ENCODE measurements at places on chromosomes 5 and 9. TPM values are rescaled to one million over a fixed set of nuclear protein-coding genes. Genes with fewer than 3 reads are reported as not detected.

DNA sequence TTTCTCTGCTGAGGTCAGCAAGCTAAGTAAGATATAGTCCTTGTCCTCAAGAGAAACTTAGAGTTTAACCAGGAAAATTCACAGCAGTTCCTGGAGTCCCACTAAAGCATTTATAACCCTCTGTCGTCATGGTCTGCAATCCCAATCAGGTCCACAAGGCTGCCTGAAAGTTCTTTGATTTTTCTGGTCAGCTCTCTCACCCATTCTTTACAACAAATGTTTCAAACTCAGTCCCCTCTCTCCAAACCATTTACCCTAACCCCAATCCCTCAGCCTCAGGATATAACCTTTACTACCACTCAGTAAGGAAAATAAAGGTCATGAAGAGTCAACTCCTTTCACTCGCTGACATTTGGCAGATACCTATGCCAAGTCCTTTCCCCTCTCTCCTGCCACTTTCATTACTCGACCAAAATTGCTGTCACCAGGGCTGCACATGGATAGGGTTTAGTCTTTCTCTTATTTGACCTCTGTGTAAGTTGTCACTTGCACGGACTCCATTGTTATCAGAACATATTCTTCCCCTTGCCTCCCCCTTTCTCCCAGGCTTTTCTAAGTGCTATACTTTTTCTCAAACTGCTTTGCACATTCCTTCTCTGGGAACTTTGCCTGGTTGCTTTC is 936.6 kb downstream of the NR2F1-AS1 start:
- no peak for DNase-seq

DNA sequence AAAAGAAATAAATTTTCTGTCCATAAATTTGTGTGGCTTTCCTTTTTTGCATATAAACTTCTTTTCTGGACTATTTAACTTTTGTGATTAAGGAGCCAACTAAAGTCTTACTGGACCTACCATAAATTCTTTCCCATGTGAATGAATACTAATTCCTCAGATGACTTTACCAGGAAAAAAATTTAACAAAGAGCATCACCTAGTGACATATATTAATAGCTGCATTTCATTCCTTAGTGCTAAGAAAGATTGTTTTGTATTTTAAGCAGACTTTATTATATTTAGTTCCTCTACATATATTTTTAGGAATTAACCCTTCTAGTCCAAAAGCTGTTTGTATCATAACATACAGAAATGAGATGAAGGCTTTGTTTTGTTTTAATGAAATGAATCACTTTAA is 64.4 kb downstream of the C9orf85 start:
- no peak for DNase-seq

- no peak for DNase-seq
Observed at GRCh38 chr9:120136696-120137095, 443.3 kb downstream of the CDK5RAP2 start.

GRCh38 chr5:68431601-68432337 is 216.2 kb downstream of the PIK3R1 start:
- DNase-seq = no peak

GRCh38 chr9:131697908-131698617 is 41.8 kb downstream of the RAPGEF1 start:
- no peak for DNase-seq

GRCh38 chr9:124006448-124007361 is 4.9 kb upstream of the LHX2 start:
- DNase-seq = no peak

GRCh38 chr5:101687349-101687985 is 608.6 kb downstream of the SLCO4C1 start:
- no peak for DNase-seq

DNA sequence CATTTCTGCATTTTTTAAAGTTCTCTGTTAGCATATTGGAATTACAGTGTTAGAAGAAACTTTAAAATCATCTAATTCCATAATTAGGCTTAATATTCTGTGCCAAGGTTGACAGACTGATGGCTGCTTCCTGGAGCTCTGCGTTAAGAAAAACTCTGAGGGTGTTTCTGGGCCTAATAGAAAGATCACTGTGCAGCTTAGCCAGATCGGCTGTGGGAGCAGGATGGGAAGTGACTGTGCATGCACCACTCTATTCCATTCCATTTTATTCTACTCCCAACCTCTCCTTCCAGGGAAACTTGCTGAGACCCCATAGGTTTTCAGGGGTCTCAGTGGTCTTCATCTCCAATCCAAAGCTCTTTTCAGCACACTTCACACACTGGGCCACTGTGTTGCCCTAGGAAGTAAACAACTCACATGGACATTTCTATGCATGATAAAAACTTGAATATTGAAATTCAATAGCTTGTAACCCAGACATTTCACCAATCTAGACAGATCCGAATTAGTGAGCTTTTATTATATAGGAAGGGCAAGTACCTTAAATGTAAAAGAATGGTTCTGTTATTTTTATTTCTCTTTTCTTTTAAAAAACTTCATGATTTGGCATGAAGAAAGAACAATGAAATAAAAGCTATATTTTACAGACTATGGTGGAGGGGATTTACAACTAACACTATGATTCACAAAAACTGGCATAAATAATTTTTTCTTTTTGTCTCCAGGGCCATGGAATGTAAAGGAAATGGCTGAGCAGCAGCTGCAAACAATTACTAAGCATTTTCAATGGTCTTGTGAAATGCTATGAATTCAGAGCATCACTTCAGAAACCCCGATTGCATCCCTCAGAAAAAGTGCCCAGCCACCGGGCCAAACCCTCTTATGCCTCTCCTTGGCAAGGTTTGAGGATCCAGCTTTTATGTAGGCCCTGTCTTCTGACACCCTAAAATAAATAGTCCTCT is 51.4 kb upstream of the DAB2 start:
- no peak for DNase-seq

- peak; percentile 100 for DNase-seq
Observed at GRCh38 chr9:79571309-79572031, at the start of gene TLE4. Gene TLE4, plus strand, starts transcription at chr9:79571965. Its CDS starts 826 bp downstream, at chr9:79572791.

GRCh38 chr5:142032747-142033631 is 20.2 kb upstream of the GNPDA1 start:
- DNase-seq = no peak

GRCh38 chr9:75591972-75592371 is 298.5 kb upstream of the PCSK5 start:
- no peak for DNase-seq

DNA sequence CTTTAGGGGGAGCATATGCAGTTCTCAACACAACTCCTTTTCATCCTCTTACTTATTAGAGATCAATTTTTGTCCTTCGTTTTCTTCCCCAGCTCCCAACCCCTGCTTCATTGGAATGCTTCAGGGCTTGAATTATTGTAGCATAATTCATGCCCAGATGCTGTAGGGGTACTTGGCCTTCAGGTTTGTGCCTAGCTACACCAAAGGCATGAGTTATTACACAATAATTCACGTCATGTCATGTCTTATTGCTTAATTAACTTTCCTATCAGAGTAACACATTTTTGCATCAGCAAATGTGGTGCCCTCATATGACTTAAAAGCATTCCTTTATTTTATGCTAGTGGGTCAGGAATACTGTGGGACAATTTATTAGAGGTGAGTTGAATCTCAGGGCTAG is 507.2 kb downstream of the NFIB start:
- DNase-seq = no peak

GRCh38 chr5:140565780-140566095 is 1.1 kb downstream of the SLC35A4 start:
- no peak for DNase-seq

DNA sequence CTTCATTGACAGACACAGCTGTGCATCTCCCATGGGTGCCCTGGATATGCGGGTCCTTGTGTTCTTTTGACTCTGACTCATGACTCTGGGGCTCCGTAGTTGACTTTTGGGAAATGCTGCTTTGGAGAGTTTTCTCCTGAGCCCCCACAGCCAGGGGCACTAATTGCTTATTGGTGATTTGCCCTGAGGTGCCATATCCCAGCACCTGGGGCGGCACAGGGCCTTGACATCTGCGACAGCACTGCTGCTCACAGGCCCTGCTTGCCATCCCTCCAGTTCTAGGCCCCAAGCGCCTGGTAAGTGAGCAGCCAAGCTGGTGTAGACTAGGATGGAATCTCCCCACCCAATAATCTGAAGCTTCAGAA is 75.1 kb downstream of the AMBP start:
- DNase-seq = peak; percentile 6

- no peak for DNase-seq
Observed at GRCh38 chr5:154858972-154859871, 795 bp downstream of the CNOT8 start.

DNA sequence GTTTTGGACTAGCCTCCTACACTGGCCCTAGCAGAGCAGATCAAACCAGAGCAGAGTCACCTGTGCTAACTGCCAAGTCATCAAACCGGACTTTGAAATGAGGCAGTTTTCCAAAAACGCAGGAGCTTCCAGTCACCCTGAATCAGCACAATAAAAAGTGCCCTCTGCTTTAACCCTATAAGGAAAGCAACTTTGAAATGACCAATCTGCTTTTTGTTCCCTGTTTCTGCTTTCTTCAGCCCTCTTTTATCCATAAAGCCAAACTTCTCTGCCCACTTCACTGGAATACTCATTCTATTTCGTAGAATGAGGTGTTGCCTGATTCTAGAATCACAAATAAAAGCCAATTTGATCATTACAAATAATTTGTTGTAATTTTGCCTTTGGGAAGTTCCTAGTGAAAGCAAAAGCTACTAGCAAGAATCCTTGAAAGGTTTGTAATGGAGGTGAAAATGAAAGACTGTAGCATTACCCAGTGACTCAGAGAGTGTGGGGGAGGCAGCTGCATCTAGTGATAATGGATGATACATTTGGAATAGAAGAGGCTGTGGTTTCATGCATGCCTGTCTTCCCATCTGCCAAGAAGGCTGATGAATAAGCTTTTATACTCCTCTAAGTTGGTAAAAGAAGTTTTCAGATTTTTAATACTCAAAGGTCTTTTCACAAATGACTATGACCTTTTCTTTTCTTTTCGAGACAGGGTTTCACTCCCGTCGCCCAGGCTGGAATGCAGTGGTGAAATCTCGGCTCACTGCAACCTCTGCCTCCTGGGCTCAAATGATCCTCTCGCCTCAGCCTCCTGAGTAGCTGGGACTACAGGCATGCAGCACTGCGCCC is 14.9 kb downstream of the SPAAR start:
- no peak for DNase-seq

DNA sequence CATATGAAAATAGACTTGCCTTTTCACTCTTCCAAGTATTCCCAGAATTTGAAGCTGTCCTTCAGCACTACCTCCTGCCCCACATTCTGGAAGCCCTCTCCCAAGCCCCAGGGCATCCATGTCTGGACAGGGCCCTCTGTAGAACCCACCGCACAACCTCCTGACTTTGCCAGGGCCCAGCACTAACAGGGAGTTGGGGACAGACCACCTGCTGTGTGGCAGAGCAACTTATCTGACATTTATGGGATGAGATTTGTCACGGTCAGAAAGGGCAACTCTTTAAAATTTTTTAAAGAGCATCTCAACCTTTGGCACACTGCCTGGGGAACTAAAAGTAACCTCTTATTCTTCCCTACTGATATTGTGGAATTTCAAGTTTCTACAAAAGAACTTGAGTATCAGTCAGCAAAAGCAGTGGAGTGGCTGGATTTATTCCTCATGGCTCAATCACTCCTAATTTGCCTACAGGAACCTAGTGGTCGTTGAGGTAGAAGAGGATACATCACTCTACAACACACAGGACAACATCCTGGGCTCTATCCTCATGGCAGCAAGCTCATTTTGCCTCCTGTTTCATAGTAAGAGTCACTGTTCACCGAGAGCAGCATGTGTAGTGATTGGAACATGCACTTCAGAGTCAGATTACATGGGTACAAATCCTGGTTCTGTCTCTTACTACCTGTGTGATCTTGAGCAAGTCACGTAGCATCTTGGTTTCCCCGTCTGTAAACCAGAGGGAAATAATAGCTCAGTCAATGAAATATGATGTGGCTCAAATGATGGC is 285.3 kb downstream of the ENC1 start:
- no peak for DNase-seq

GRCh38 chr5:84249918-84250630 is 134.6 kb downstream of the EDIL3 start:
- no peak for DNase-seq

GRCh38 chr9:37990404-37991015 is 78.5 kb downstream of the SHB start:
- DNase-seq = no peak

DNA sequence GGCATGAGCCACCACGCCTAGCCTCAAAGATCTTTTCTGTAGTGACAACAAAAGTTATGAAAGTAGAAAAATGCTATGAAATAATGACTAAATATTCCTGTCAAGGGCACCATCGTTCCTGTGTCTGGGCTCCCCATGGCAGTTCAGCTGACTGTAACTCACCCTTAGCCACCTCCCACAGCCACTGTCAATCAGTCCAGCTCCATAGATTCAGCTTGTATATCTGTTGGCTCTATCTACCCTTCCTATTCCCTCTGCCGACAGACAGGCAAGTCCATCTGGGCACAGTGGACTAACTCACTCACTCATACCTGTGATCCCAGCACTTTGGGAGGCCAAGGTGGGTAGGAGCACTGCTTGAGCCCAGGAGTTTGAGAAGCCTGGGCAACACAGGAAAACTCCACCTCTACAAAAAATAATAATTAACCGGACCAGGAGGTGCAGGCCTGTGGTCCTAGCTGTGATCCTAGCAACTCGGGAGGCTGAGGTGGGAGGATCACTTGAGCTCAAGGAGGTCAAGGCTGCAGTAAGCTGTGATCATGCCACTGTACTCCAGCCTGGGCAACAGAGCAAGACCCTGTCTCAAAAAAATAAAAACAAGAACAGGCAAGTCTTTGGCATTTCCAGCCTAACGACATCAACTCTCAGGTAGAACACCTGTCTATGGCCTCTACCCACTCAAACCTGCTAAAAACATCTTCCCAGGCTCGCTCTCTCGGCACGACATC is 6.2 kb downstream of the CAMSAP1 start:
- DNase-seq = no peak

DNA sequence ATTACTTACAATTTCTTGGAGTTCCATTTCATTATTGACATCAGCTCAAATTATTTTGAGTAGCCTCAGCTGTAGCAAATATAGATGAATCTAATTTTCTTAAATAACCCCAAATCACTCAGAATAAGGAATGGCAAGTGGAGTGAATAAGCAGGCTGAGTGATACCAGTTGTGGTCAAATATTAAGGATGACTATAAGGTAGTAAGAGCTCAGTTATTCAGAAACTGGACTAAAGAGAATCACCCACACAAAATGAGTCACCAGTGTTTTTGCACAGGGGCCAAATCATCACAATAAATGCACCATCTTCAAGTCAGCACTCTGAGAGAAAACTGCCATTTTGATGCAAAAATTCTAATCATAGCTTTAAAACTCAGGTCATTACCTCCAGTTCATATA is 128.9 kb upstream of the TARS1 start:
- no peak for DNase-seq

CMYA5 gene
- total RNA-seq = 6.1 TPM

STPG3 gene
- total RNA-seq = 0.38 TPM

PCDHA1 gene
- total RNA-seq = 0.13 TPM

TRIM36 gene
- total RNA-seq = 1.8 TPM

FBP2 gene
- not detected for total RNA-seq

ZBTB5 gene
- total RNA-seq = 14.1 TPM

PKD2L2 gene
- not detected for total RNA-seq

GMCL2 gene
- not detected for total RNA-seq

PCDHB11 gene
- total RNA-seq = 4.3 TPM

All from kidney (tissue), 22 donors.